ENCODE measurements at places on chromosomes 12 and 14. TPM values are rescaled to one million over a fixed set of nuclear protein-coding genes. Genes with fewer than 3 reads are reported as not detected.

DNA sequence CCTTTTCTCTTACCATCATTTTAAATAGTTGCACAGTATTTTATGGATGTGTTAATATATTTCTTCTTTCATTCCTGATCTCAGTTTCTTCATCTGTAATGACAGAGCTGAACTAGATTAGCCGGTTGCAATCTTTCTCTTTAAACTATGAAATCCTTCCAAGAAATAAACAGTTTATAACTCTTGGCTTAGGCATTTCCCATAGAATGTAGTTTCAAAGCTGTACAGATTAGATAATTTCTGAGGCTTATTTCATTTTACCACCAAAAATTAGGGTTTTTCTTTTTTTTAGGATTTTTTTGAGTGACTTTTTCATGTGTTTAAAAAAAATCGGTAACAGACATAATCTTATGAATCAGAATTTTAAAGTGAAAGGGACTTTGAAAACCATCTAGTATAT is 144.0 kb downstream of the RAD51B start:
- no peak for DNase-seq

GRCh38 chr12:83123039-83123438 is 436.3 kb downstream of the TMTC2 start:
- DNase-seq, result no peak

GRCh38 chr14:73238424-73238852 is 1.1 kb downstream of the PAPLN start:
- no peak for DNase-seq

DNA sequence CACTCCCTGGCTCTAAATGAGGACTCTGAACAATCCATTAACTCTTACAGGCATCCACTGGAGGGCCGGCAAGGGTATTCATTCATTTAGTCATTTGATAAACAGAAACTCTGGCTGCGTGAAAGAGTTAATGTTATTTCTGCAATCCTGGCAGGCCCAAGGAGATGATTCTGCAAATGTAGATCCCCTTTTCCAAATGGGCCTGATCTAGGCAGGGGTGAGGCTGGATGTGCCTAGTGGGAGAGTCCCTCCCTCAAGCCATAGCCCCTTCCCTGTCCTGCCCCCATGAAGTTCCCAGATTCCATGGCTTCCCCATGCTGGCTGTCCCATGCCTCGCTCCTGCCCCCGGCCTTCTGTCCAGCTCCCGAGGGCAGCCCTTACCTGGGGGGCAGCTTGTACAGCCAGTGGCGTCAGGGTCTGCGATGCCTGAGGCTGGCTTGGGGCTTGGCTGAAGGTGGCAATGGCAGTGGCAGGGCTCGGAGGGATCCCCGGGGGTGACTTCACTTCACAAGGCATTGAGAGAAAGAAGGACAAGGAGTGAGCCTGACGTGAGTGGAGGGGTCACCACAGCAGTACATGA is 18.4 kb downstream of the POU6F1 start:
- DNase-seq, result no peak

- no peak for DNase-seq
Measured at GRCh38 chr12:117582135-117582784, 220.8 kb upstream of the NOS1 start.

- no peak for DNase-seq
Measured at GRCh38 chr14:61477712-61478462, 156.5 kb downstream of the PRKCH start.

GRCh38 chr12:76290963-76291859 is 57.0 kb downstream of the BBS10 start:
- DNase-seq, result no peak

DNA sequence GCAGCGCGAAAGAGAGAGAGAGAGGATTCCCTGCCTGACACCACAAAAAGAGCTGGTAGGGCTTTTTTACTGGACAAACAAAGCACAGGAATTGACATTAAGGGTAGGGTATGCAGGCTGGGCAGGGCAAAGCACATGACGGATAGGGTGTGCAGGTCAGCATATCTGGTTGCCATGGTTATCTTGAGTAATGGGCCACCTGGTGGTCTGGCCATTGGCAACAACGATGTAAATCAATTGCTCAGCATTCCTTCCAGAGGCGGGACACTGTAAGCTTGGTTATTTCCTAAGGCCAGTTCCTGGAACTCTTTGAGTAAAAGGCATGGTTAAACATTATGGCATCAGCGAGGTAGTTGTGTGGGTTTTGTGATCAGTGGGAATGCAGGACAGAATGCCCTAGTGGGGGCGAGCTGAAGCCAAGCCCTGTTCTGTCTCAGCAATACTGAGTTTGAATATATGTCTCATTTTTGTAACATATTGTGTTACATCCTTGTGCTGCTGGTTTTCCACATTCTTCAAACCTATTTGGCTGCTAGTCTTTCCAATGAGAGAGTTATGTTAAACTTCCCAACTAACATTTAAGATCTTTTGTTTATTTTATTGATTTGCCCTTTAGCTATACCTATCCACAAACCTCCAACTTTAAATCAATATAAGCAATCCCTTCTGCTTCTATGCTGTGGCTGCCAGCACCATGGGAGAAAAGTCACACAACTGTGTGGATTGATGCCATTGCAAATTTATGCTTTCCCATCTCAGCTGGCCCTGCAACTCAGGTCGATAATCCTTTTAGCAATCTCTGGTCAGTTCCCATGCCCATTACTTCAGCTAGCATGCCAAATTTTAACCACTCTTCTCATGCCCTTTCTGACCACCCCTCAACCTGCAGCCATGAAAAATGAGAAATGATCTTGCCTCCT is 396.7 kb upstream of the PDE3A start:
- DNase-seq, result no peak

GRCh38 chr12:15520083-15520482 is 197.8 kb downstream of the PTPRO start:
- DNase-seq, result no peak

- DNase-seq, result no peak
Measured at GRCh38 chr12:52884526-52885293, 20.2 kb downstream of the KRT8 start.

DNA sequence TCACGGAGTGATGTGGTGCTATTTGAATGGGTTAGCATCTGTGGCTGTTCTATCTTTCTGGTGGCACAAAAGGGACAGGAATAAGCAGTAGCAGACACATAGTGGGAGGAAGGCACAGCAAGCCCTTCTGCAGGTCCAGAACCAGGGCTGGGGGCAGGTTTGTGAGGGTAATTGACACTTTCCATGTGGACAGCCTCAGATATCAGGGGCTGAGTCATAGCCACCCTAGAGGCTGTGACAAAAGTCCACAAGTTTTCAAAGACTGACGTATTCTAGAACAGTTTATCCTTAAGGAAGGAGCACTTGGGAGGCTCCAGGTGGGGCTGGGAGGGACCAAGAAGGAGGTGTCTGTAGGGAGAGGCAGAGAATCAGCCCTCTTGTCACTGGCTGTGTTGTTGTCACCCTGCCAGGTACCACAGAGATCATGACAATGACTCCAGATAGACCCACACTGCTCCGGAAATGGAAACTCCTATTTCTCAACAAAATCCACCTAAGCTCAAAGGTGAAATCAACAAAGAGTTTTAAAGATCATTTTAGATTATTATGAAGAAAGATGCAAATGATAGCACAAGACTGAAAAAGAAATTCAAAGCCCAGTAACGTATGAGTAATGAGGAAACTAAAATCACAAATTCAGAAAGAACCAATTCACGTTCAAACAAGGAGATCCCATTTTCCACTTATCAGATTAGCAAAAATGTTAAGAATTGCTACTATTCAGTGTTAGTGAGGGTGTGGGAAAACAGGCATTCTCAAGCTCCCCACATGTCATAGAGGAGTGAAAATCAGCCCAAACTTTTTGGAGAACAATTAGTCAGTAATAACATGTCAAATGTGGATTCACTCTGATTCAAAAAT is 48.3 kb downstream of the NFKBIA start:
- no peak for DNase-seq

DNA sequence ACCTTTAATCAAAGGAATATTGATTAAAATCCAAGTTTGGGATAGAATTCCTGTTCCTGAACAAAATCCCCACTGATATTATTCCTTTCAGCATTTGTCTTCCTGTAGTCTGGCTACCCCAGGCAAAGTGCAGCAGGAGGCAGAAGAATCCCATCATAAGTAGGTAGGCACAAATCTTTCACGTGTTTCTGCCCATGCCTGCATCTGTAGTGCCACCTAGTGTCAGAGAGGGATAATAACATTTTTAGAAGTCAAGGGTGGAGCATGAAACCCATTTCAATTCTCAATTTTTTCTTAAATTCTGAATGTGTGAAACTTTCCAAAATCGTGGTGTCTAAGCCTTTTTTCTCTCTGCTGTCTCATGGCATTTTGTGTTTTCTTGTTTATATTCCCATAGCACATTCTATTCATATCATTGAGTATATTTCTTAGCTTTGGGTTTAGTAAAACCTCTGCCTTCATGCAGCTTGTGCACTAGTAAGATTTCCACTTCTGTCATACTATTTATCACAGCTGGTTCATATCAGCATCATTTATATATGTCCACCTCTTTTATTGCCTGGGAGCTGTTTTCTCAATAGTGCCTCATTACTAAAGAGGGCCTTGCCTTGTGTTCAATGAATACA is 47.8 kb upstream of the RERG start:
- peak; percentile 13 for DNase-seq

GRCh38 chr12:59425798-59426197 is 170.0 kb upstream of the SLC16A7 start:
- no peak for DNase-seq

GRCh38 chr12:49568442-49569162 is 660 bp upstream of the MCRS1 start:
- DNase-seq, result no peak

GRCh38 chr12:3150931-3151835 is 74.0 kb downstream of the TSPAN9 start:
- DNase-seq, result no peak

- DNase-seq, result no peak
Measured at GRCh38 chr12:119440803-119441360, 106.4 kb downstream of the CCDC60 start.

DNA sequence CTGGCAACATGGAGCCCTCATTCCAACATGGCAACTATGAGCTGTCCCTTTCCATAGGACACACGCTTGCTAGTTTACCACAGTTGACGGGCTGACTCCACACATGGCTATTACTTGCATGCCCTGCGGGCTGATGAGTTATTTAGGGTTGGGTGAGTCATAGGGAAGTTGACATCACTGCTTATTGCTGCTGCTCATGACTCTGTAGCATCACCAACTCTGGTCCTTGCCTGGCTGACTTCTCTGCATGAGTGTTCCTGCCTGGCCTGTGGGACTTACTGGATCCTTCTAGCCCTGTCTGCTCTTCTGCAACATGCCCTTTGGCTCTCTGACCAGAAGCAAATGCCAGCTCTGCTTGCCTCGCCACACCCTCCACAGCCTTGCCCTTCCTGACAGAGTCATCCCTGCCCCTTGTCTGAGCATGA is 199.5 kb downstream of the ANO6 start:
- DNase-seq, result no peak

GRCh38 chr14:52349731-52350130 is 35.6 kb downstream of the PTGER2 start:
- no peak for DNase-seq

DNA sequence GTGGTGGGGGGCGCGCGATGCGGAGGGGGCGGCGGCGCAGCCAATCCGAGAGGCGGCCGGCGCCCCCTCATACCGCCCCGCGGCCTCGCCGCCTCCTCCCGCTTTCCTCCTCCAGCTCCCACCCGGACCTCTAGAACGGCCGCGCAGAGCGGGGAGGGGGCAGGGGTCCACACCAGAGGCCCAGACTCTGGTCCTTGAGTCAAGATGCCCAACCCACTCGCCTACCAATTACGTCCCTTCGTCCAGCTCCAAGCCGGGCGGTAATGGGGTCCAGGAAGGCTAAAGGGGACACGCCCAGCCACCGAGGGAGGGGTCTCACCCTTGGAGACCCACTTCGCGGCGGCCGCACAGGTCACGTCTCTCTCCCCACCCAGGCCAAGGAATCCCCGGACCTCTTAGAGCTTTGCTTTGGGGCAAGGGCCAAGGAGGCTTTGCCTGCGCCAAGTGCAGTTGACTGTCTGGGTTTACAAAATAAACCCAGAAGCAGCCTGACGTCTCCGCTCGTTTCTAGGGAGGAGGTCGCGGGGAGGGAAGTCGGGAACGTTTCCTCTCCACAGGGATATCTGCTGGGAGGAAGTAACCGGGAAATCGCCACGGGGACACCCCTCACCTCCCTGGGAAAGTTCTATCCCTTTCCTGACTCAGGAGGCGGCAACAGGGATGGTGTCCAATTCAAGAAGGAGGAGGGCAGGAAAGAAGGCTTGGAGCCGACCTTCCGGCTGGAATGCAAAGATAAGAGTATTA is 394 bp upstream of the AMIGO2 start:
- no peak for DNase-seq

DNA sequence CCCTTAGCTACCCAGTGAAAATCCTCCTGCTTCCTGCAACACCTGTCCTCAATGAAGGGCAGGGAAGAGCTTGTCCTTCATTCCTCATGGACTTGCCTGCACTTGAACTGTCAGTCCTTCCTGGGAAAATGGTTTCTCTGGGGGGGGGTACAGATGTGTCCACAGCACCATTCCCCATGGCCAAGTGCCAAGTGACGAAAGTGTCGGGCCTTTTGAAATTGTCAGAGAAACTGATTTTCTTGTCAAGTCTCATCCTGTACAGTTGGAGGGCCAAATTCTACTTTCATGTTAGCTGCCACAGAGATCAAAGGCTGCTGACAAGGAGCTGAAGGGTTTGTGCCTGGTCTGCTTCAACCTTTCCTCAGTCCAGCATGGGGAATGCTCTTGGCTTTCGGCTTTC is 179.5 kb upstream of the PARP11 start:
- no peak for DNase-seq

FAM90A1 gene
- polyA plus RNA-seq, result 2.2 TPM

C14orf93 gene
- 22.3 TPM for polyA plus RNA-seq

ZFHX2 gene
- polyA plus RNA-seq, result 12.2 TPM

CALM1 gene
- polyA plus RNA-seq, result 334 TPM

ATL1 gene
- 8.5 TPM for polyA plus RNA-seq

RAB15 gene
- 22.5 TPM for polyA plus RNA-seq

PLEKHG7 gene
- 0.30 TPM for polyA plus RNA-seq

ASB2 gene
- 0.59 TPM for polyA plus RNA-seq

STXBP6 gene
- polyA plus RNA-seq, result 8.9 TPM
